ENCODE measurements at places on chromosomes 2 and 18.

DNA sequence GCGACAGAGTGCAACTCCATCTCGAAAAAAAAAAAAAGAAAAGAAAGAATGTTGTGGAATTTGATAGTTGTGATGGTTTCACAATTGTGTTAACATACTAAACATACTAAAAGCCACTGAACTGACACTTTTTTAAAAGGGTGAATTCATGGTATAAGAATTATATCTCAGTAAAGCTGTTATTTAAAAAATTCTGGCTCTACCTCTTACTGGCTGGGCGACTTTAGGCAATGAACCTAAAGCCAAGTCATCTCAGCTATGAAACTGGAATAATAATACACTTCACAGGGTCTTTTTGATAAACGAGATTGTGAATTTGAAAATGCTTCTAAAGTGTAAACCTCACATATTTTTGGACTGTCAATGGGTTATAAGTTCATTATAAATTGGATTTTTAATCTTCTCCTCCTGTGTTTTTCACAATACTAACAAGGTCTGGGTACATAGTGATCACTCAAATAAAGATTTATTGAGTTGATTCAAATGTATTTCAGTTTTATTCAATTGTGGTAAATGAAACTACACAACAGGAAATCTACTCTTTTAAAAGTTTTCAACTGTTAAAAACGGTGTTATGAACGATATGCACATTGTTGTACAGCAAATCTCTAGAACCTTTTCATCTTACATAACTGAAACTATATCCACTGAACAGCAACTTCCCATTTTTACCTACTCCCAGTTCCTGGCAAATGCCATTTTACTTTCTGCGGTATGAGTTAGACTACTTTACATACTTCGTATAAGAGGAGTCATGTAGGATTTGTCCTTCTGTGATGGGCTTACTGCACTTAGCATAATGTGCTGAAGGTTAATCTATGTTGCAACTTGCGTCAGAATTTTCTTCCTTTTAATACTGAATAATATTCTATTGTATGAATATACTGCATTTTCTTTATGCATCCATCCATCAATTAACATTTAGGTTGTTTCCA lies 43.0 kb upstream of the GTF2A1L start:
- DNase-seq = no peak

DNA sequence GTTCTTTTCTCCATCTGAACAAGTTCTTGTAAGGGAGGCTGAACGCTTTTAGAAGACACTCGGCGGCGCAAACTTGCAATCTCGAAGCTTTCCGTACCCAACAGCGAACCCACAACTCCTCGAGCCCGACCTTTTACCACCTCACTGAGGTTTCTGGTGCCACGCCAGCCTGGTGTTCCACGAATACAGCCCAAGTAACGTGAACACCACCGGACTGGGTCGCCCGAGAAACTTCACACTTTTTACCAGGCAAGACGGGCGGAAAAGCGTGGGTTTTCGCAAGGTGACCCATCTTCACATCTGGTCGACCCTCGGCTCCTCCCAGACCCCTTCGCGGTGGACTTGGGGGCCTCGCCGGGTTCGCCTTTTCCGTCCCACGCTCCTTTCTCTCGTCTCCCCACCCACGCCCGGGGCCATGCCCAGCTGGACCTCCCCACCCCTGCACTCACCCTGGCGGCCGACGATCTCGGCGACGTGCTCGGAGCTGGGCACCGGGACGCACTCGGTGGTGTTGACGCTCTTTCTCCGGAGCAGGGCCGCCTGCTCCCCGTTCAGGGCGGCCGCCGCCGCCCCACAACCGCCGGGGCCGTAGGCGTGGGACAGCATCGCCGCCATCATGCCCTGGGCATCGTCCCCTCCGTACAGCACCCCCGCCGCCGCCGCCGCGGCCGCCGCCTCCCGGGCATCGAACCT lies 1.2 kb downstream of the MEX3C start:
- peak; percentile 14 for DNase-seq

- DNase-seq = no peak
These were observed 7.7 kb upstream of the YWHAQ start for GRCh38 chr2:9638532-9638931.

GRCh38 chr2:46748735-46749531 lies 166.7 kb downstream of the MCFD2 start:
- no peak for DNase-seq

DNA sequence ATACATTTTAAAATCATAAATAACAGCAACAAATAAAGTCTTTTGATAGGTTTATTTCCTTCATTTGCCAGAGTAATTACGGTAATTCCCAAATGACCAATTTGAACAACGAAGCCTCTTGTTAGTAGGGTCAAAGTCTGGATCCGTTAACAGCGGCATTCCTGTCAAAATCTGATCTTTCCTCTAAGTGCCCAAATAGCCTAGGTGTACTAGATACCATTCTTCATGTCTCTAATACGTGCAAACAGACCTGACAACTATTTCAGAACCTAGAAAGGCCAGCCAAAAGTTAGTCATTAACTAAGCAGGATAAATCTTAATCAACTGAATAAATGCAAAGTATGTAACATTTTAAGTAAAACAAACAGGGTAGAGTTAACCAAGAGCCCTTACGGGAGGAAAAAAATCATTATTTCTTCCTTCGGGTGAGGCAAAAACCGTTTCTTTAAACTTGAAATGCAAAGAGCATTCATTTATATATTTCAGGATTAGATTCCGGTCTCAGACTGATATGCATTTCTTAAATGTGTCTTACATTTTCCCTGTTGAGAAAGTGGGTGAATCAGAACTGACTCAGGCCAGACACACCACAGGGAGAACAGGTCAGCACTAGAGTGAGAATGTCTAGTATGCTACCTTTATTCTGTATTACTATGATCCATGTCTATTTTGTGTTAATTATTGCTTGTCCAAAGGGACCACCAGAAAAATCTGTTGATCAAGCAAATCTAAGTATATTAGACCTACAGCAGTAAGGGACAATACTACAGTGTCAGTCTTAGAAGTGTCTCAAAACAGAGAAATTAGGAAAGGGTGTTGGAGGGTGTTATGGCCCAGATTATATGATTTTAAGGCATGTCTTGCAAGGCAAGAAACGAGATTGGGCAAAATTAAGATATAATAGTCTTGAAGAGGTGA lies 141.5 kb upstream of the NDUFV2 start:
- no peak for DNase-seq

DNA sequence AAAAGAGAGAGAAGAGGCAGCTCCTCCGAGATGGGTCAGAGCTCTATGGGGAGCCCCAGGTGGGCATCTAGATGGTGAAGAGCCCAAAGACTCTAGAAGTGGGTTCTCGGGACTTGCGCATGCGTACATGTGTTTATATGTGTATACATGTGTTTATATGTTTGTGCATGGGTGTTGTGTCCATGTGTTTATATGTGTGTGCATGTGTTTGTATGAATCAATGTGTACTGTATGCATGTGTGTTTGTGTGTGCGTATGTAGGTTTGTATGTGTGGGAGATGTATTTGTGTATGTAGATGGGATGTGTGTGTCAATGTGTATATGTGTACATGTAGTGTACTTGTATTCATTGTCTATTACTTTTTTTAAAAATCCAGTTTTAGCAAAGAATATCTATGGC lies 25.6 kb downstream of the DNPEP start:
- no peak for DNase-seq

DNA sequence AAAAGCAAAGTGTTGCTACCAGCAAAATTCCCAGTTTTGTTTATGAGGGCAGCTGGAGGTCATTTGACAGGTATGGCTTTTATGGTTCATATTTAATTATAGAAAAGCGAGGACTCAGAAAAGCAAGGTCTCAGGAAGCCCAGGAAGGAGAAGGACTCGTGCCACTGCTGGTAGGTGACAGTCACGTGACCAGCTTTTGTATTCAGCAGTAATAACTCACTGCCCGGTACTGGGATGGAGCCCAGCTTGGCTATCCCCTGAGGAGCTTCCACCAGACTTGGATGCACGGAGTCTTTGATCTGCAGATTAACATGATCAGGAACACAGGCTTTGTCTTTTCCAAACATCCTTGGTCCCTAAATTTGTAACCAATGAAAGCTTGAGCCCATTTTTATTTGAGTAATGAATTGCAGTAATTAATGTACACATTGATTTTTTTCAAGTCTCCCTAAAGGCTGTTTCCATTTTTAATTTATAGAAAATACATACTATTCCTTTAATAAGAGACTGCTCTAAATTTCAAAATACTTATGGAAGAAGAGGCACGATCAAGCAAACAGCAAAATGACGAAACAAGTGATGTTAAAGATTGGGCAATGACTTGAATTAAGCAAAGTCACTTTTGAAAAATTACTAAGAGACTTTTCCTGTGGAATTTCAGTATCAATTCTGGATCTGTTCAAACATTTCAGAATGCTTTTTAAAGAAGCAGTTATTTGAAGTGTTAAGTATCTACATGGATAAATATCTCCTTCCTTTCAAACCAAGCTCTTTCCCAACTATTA lies 251.7 kb upstream of the HNRNPA3 start:
- no peak for DNase-seq

DNA sequence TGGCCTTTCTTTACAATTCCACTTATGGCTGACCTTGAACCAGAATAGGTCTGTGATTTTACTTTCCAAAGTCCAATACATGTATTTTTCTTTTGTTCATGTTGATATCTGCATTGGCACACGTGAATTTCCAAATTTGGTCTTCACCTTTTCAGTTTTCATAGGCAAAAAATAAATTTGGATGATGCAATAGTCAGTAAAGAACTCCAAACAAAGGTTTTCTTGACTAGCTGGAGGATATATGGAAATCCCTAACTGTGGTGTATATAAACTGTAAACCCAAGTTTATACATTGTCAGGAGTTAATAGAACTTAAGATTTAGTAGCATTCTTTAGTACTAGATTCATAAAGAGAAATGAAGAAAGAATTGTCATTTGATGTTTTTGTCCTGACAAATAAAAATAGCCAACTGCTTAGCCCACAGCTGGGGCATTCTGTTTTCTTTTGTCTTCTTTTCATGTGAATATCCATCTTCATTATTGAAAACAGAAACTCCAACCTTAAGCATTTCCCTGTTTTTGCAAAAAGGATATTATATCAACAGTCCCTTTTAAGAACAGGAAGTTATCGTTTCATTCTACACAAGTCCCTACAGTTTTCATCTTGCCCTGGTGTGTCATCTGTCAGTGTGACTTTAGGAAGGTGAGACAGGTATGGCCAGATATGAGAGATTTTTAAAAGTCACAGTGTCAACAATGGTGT lies 132.9 kb downstream of the BCL2 start:
- DNase-seq = no peak

- DNase-seq = no peak
These were observed 555.5 kb upstream of the TNP1 start for GRCh38 chr2:217415316-217415715.

- no peak for DNase-seq
These were observed 199.9 kb upstream of the FN1 start for GRCh38 chr2:215635788-215636139.

DNA sequence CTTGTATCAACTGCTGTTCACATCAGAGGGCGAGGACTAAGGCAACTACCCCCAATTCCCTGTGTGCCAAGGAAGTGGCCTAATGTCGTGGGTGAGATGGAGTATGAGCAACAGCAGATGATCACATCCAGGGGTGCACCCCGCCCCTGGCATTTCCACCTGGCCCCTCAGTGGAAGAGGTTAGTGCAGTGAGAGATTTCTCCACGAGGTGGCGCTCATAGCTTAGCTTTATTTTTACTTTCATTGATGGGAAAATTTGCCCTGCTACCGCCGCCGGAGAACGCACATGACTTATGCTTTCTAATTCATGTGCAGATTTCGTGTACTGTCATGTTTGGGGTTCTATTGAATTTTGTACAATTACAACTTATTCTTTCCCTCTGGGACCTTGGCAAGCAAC lies 470.6 kb upstream of the MEX3C start:
- DNase-seq = peak; percentile 53

DNA sequence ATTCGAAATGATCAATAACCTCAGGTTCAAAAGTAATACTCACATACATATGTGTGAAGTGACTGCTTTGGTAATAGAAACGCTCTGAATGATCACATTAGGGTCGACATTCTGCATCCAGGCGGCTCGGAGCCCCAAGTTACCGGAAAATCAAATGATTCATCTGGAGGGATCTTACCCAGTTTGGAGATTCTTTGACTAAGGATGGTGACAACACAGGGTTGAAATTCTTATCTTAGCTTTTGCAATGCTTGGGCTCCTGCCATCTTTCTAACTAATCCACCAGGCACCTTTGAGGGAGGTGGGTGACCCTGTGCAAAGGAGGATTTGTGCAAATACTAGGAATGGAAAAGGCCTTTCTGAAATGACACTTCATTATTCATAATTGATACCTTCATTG lies 10.8 kb downstream of the GBX2 start:
- no peak for DNase-seq

GRCh38 chr2:137190411-137191195 lies 425.3 kb downstream of the THSD7B start:
- DNase-seq = no peak

DNA sequence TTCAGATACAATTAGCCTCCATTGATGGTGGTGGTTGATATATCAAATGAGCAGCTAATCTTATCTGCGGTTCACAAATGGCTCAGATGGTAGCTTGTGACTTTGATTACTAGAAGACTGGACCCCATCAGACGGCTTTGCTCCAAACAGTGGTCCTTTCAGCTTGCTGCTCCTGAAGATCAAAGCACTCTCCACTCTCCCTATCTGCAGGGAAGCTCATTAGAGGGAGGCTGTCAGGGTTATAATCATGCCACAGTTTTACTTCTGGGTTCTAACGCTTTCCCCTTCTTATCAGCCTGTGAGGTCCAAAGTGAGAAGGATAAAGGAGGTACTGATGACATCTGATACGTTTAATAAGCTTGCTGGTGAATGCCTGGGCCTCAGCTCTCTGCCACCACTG lies 247.1 kb upstream of the NT5C1B start:
- no peak for DNase-seq

DNA sequence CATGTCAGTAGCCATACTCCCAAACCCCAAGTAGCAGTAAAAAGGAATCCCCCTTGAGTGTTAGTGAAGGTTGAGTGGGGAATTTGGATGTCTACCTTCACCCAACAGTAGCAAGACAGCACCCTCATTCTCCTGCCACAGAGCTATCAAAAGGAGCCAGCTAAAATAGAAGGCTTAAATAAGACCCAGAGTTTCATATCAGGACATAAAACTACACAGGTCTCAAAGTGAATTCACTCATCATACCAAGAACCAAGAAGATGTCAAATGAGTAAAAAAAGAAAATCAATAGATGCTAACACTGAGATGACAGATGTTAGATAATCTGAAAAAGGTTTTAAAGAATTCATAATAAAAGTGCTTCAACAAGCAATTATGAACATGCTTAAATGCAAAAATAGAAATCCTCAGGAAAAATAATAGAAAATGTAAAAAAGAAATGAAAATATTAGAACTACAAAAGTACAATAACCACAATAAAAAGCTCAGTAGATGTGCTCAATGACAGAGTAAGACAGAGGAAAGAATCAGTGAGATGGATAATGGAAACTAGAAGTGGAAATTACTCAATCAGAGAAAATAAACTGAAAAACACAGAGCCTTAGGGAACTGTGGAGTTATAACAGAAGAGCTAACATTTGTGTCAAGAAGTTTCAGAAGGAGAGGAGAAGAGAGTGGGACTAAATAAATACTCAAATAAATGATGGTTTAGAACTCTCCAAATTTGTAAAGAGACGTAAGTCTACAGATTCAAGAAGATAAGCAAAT lies 90.5 kb downstream of the EDAR start:
- no peak for DNase-seq

- no peak for DNase-seq
These were observed 77.9 kb downstream of the CABLES1 start for GRCh38 chr18:23213200-23213599.
